T-cell (primary cell): ENCODE measurements at places on chromosomes 16 and 17. TPM values are rescaled to one million over a fixed set of nuclear protein-coding genes. Genes with fewer than 3 reads are reported as not detected.

The NOS2 gene
- 0.07 TPM for total RNA-seq

The NLRC5 gene
- 711 TPM for total RNA-seq

DNA sequence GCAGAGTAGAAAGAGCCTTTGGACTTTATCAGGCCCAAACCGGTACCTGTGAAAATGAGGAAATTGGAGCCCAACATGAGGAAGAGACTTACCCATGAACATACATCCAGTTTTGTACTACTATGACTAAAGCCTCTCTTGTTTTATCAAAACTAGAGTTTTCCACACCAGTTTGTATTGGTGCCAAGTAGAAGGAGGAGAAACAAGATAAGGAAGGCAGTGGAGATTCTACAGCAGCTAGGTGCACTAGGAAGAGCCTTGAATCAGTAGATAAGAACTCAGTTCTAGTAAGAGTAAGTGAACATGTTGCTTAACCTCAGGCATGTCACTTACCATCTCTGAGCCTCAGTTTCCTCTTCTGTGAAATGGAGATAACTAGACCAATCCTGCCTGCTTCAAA, 13.7 kb upstream of the TMEM132E start:
- no peak for DNase-seq

The CAMKK1 gene
- total RNA-seq, result 11.0 TPM

DNA sequence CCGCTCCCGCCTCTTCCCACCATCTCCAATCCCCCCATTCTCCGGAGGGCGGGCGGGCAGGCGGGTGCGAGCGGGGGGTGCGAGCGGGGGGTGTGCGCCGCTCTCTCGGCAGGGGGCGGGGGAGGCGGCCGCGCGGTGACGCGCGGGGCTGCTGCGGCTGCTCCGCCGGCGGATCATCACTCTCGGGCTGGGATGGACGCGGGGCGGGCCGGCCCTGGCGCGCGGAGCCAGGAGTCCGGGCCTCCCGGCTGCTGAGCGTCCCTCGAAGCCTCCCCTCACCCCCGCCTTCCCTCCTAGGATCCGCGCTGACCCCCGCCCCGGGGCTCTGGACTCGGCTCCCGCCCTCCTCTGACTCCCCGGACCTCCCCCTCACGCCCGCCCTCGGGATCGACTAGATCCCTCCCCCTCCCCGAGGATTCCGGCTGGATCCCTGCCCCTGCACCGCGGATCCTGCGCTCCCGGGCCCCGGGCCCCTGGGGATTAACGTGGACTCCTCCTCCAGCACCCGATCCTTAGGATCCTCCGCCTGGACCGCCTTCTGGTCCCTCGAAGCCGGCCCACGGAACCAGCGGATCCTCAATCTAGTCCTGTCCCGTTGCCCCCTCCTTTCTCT, 946 bp upstream of the TMEM256 start:
- DNase-seq, result peak; percentile 72

DNA sequence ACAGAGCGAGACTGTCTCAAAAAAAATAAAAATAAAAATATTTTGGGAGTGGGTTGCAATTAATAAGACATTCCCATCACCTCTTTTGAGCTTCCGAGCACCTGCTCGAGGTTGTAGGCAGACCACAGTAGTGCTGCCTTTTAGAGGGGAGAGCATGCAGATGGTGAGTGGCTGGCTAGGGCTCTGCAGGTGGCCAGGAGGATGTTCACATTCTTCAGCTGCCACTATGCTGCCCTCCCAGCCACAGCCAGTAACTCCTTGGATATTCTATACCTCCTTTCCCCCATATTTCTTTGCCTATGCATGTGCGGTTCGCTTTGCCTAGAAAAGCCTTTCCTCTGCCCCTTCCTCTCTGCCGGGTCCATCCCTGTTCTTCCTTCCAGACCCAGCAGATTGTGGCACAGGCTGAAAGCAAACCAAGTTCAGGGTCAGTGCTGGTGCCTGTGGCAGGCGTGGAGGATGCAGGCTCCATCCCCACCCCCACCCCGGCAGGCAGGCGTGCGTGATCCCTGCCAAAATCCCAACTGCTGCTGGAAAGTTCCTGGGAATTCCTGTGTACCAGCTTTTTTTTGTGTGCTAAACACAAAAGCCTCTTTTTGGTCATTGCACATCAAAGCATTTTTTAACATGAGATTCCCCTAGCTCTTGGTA, 33.8 kb upstream of the CMIP start:
- no peak for DNase-seq

The KRT20 gene
- not detected for total RNA-seq

The PRDM7 gene
- total RNA-seq, result not detected

The C16orf89 gene
- total RNA-seq, result not detected

DNA sequence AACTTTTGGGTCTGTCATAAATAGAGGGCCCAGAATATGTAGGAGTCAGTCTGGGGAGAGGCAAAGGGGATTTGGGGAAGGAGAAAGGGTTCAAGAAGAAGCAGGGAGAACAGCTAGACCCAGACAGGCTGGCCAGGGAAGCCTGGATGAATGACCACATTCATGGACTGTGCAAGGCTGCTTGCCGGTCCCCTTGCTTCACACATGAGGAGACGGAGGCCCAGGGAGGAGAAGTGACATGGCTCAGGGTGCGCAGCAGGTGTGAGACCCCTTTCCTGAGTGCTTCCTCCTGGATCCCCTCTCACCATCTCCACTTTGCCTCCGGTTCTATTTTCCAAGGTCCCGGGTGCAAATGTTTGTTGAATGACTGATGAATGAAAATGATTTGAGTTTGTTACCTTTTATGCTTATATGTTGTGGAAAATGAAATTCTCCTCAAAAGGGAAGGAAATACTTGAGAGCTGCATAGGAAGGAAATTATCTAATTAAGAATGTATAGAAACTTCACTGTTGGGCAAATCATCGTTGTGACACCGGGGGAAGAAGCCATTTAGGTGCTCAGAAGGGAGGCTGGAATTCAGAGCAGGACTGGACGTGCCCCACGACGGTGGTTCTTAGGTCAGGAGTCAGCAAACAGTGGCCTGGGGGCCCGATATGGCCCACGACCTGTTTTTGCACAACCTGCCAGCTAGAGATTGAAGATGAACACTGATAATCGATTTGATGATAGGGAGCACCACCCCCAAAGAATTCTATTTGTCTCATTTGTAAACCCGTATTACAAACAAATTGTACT, 559 bp downstream of the ITGAM start:
- no peak for DNase-seq

GRCh38 chr17:66637491-66637890, 197.4 kb upstream of the CACNG5 start:
- DNase-seq, result no peak
